Activated naive CD4-positive, alpha-beta T cell treated with anti-CD3 and anti-CD28 coated beads, Interleukin-2, amount 10 ng/mL, durations not matched to agents 5 hours and 36 hours (primary cell): ENCODE measurements at places on chromosomes 2 and 18. TPM values are rescaled to one million over a fixed set of nuclear protein-coding genes. Genes with fewer than 3 reads are reported as not detected.

Gene FBXO11
- total RNA-seq, result 67.9 TPM

Gene C2orf80
- total RNA-seq, result not detected

Gene COL4A4
- 0.03 TPM for total RNA-seq

Gene DSG4
- total RNA-seq, result not detected

Gene GALNT5
- not detected for total RNA-seq

Gene CCDC141
- 11.4 TPM for total RNA-seq

Gene ASXL3
- total RNA-seq, result not detected

Gene DSG1
- total RNA-seq, result not detected

Gene PHOSPHO2
- 3.5 TPM for total RNA-seq

Gene SP140L
- total RNA-seq, result 121 TPM

Gene TLX2
- 0.55 TPM for total RNA-seq

Gene TMEM200C
- total RNA-seq, result not detected

Gene IL36A
- not detected for total RNA-seq

Gene HOXD11
- not detected for total RNA-seq

Gene RAD51AP2
- total RNA-seq, result not detected

Gene RESP18
- not detected for total RNA-seq

Gene PPP1CB
- total RNA-seq, result 232 TPM

Gene IKZF2
- total RNA-seq, result 2.3 TPM

Gene ACVR1C
- total RNA-seq, result 1.8 TPM

Gene HNMT
- not detected for total RNA-seq

Gene SH2D6
- total RNA-seq, result 0.43 TPM

Gene UCN
- 3.6 TPM for total RNA-seq

Gene CD226
- 65.4 TPM for total RNA-seq

Gene LTBP1
- 0.58 TPM for total RNA-seq

Gene LONRF2
- 0.03 TPM for total RNA-seq

Gene COMMD1
- 23.5 TPM for total RNA-seq

Gene ALPP
- total RNA-seq, result not detected

Gene G6PC2
- not detected for total RNA-seq

Gene PLEKHH2
- 0.58 TPM for total RNA-seq

Gene AGXT
- total RNA-seq, result not detected

Gene MC4R
- total RNA-seq, result not detected

Gene KIAA2012
- not detected for total RNA-seq

Gene BCL2
- 145 TPM for total RNA-seq

Gene USP34
- total RNA-seq, result 90.3 TPM
